ENCODE measurements at places on chromosomes 1 and 21. TPM values are rescaled to one million over a fixed set of nuclear protein-coding genes. Genes with fewer than 3 reads are reported as not detected.

- no peak for DNase-seq
These were observed 336.0 kb downstream of the DISC1 start for GRCh38 chr1:231962636-231963035.

DNA sequence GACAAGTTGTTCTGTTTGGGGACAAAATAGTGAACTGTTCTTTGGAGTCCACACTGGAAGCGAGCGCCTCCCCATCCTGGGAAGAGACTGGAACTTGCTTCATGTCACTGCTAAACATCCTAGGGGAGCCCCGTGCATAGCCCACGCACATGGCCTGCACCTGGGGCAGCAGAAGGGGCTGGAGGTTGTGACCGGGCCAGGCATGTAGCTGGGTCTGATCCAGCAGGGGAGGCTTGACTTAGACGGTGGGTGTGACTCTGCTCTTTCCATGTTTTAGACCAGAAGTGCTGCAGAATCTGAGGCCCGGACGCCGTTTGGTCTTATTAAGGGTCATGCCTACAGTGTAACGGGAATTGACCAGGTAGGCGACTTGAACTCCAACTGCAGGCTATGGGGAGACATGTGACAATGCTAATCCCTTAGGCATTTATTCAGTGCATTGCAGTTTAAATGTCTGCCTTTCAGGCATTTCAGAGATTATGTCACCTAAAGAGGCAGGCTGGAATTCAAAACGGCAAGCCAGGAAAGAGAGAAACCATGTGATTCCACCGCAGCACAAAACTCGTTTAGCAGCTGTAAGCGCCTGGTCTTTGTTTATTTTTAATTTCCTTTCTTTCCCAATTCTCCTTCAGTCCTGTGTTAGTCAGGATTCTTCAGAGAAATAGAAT lies 21.8 kb downstream of the CAPN9 start:
- DNase-seq: no peak

DNA sequence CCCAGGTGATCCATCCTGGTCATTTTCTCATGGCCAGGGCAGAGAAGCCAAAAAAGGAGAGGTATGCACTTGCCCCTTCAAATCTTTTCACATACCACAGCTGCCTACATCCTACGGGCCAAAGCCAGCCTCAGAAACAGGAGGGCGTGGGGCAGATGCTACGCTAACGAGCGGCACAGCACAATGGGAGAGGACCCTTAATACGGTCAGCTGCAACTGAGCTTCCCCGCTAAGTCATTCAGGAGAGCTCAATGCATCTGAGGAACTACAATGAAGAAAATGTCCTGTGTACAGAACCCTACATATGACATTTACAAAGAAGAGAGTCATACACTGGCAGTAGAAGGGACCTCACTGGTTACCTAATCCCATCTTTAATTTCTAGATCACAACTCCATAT lies 78.2 kb downstream of the PGBD5 start:
- no peak for DNase-seq

- no peak for DNase-seq
These were observed 227.1 kb downstream of the TOMM20 start for GRCh38 chr1:234901491-234902049.

GRCh38 chr1:102191723-102192122 lies 195.0 kb upstream of the OLFM3 start:
- DNase-seq: no peak

GRCh38 chr1:119679223-119679622 lies 31.2 kb upstream of the ZNF697 start:
- no peak for DNase-seq

DNA sequence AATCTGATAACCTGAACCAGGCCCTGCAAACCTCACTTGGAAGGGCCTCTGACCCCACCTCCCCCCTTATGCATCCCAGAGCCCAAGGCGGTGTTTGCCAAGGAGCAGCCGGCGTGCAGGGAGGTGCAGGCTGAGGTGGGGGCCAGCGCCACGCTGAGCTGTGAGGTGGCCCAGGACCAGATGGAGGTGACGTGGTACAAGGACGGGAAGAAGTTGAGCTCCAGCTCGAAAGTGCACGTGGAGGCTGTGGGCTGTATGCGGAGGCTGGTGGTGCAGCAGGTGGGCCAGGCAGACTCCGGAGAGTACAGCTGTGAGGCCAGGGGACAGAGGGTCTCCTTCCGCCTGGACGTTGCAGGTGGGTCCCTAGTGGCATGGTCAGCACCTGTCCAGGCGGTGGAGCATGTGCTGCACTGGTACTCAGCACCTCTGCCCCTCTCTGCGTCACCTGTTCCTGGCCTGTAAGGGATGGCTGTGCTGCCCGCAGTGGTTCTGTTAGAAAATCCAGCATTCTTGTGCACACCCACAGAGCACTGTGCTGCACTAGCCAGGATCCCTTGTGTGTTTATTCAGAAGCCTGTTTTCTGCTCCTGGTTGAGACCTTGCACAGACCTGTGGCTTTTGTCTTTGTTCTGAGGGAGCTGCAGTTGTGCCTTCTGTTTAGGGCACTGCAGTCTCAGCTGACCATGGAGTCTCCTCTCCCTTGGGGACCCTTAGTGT lies 11.6 kb downstream of the OBSCN start:
- DNase-seq: no peak

GRCh38 chr21:15243406-15243805 lies 178.6 kb upstream of the NRIP1 start:
- DNase-seq: no peak

Gene OR2T29
- not detected for total RNA-seq

Gene DNASE2B
- total RNA-seq: 0.53 TPM

Gene G0S2
- total RNA-seq: 92.0 TPM
